ENCODE measurements at places on chromosomes 12 and 14.

- DNase-seq, result no peak
These were observed 13.7 kb downstream of the KTN1 start for GRCh38 chr14:55593698-55594097.

- no peak for DNase-seq
These were observed 170.3 kb downstream of the KCNA5 start for GRCh38 chr12:5213990-5214389.

- DNase-seq, result peak; percentile 51
These were observed 17.8 kb downstream of the POMT2 start for GRCh38 chr14:77302926-77303325.

GRCh38 chr14:69673104-69673503 is 61.7 kb downstream of the SUSD6 start:
- no peak for DNase-seq

DNA sequence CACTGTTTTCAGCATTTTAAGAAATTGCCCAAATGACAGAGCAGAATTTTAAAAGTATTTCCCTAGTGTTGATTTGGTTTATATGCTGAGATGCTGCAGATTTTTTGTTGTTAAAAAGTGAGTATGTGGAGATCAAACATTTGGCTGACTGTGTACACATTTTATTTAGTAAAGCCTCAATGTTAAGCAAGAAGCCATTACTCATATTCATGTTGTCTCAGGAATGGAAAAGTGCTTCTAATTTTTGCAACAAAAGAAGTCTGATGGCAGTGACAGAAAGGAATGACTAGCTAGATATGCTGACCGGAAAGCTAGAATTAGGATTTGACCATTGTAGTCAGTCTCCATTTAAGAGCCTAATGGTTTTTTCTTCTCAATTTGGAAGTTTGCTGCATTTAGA is 22.5 kb downstream of the SLC38A6 start:
- DNase-seq, result no peak

- no peak for DNase-seq
These were observed 129.1 kb downstream of the KITLG start for GRCh38 chr12:88451205-88451604.

DNA sequence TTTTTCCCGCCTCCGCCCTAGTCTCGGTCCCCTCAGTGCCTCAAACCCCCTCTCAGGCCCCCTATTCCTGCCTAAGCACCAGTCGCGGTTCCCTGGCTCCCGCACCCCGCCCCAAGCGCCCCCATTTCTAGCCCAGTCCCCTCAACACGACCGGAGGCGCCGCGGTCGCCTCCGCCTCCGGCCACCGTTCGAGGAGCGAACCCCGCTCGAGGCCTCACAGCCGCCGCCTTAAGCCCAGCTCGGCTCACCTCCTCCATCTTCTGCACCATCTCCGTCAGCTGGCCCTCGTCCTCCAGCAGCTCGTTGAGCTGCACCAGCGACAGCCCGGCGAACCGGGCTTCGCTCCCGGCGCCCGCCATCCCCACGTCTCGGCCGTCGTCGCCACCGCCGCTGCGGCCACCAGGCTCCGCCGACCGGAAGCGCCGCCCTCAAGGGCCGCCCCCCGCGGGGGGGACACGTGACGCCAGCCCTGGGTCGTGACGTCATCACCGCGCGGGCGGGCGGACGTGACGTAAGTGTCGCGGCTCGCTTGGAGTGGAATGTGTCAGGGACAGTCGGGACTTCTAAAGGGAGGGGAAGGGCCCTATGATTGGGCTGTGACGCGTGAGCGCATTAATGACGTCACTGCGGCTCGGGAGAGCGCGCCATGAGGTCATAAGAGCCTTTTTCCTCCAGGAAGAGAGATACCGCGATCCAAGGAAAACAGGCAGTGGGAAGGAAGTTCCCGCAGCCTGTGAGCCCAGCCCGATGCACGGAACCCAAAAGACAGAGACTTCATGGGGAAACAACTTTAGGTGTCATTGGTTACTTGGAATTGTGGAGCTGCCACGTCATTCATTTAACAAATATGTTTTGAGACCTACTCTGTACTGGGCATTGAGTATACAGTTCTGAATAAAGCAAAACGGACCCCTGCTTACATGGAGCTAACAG is at the start of gene VPS37B:
TSS of gene VPS37B (minus strand) at position 421 of the 933 bp plus-strand sequence. CDS start at position 359, 62 bp downstream.
- peak; percentile 89 for DNase-seq

DNA sequence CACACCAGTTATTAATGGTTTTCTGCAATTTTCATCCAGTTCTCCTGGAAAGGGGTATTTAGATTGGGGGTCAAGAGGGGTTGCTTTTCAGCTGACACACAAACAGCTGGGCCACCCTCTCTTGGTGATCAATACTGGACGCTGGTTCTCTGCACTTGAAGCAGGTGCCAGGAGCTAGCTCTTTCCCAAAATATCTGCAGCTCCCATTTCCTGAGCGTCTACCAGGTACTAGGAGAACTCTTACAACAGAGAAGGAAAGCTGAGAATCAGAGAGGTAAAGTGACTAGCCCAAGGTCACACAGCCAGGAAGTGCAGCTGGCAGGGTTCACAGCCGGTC is 1.2 kb downstream of the TESC start:
- no peak for DNase-seq

GRCh38 chr14:91946622-91947474 is 646 bp downstream of the FBLN5 start:
- DNase-seq, result no peak

GRCh38 chr12:109875572-109876131 is 4.7 kb downstream of the GLTP start:
- DNase-seq, result peak; percentile 78

DNA sequence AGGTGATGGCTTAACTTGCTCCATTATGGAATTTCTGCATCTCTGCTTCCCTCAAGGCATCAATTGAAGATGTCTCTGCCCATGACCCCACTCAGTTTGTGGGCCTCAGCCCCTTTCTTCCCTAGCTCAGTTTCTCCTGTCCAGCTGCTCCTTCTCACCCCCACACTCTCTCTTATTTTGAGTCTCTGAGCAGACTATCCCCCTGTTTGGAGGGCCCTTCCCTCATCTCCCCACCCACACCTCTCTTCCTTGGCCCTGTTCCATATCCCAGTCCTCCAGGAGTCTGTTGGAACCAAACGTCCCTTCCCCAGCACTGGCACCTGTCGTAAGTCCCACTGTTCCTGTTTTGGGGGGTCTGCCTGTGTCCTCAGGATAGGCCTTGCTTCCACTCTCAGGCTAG is 8.3 kb upstream of the KRT1 start:
- DNase-seq, result no peak

- DNase-seq, result no peak
These were observed 782.5 kb downstream of the TMEM121 start for GRCh38 chr14:106308839-106309389.

GRCh38 chr14:91883753-91884152 is 16.4 kb upstream of the TC2N start:
- no peak for DNase-seq

DNA sequence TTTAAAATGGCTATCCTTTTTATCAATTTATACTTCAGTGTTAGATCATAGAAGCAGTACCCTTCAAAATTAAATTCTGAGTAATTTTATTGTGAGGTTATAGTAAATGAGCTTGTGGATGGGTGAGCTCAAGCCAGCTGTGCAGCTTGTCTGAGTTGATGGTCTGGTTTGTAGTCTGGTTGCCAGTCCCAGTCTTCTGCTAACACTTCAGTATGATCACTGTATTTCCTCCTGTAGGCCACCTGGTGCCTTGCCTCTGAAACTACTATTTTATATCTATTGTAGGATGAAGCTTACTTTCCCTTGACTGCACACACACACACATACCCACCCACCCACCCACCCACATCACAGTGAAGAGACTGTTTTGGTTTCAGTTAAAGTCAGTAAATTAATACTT is 496.4 kb downstream of the PCNX1 start:
- no peak for DNase-seq

DNA sequence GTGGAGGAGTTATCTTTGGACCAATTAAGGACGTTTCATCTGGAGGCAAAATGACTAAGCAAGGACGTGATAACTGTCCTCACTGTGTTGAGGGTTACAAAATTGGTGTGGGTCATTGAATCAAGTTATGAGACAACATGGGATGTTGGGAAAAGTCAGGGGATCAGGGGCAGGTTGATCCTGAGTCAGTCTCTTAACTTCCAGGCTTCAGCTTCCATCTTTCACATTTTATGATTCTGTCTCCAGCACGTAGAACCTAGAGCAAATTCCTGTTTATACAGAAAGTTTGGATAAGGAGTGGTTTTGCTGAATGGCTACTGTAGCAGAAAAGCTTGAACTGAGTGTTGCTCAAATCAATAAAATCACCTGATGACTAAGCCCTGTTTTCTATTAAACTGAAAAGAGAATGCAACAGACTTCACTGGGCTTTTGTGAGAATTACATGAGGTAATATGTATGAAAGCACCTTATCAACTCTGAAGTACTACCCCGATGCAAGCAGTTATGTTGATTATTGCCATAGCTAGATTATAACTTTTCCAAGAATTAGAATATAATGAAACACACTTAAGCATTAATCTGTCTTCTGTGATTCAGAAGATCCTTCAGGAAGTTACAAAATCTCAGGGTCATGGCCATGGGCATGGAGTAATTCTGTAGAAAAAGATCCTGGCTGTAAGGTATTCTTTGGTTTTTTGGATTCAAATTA is 184.8 kb downstream of the ETV6 start:
- no peak for DNase-seq

DNA sequence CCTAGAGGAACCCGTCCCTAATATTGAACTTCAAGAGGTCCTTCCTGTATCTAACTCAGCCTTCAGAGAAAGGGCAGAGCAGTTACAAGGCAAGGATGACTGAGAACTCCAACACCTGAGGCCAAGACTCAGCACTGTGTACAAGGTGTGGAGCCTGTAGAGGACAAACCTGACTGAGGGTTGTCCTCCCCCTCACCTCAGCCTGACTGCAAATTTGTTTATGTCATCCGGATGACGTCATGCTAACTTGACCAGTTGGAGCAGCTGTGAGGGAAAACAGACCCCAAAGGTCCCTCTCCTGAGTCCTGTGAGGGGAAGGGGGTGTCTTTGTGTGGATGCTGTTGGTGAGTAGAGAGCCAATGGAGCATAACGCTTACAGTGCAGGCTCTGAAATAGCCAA is 4.3 kb downstream of the CRACR2A start:
- DNase-seq, result no peak

- no peak for DNase-seq
These were observed 30.7 kb downstream of the FLVCR2 start for GRCh38 chr14:75609116-75609515.

GRCh38 chr12:95201056-95201670 is 16.1 kb downstream of the FGD6 start:
- DNase-seq, result peak; percentile 73

GRCh38 chr12:123113026-123113425 is 37.9 kb downstream of the PITPNM2 start:
- DNase-seq, result no peak

GRCh38 chr14:61345151-61345482 is 23.7 kb downstream of the PRKCH start:
- DNase-seq, result no peak

- DNase-seq, result no peak
These were observed 130.2 kb upstream of the LRFN5 start for GRCh38 chr14:41476526-41476925.

- no peak for DNase-seq
These were observed 34.1 kb upstream of the DAAM1 start for GRCh38 chr14:59154373-59154772.

DNA sequence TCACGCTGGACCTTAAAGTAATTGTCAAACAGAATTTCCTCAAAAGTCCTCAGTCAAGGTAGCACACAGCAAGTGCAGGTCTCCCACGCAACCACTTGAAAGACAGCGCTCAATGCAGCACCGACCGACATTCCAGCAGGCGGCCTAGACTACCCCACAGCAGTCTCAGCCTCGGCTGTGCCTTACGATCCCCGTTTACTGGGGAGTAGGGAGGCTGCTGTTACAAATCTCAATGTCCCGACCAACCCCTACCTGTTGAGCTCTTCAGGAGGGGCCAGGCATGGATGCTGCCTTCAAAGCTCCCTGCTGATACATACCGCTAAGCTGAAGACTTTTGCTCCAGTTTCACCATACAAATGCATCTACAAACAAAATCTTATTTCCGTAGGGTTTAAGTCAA is 21.8 kb downstream of the VPS37B start:
- DNase-seq, result no peak

GRCh38 chr14:68693926-68694325 is 98.9 kb downstream of the ZFP36L1 start:
- no peak for DNase-seq

GRCh38 chr12:98232753-98233390 is 282.5 kb upstream of the TMPO start:
- no peak for DNase-seq

GRCh38 chr14:31190219-31190603 is 17.4 kb downstream of the HECTD1 start:
- DNase-seq, result no peak

DNA sequence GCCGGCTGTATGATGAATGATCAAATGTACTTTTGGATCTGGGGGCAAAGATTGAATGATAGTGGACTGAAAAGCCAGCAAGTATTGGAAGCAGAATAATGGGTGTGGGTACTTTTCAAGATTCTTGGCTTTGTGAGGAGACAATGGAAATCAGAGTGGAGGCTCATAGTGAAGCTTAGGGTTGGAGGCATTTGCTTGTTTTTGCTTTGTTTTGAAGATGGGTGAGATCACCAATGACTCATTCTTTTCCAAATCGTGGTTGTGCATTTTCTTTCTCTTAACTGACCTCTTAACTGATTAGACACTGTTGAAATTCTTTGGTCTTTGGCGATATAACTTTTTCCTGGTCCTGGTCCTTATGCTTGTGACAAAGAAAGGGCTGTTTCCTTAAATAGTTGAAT is 54.4 kb downstream of the PELI2 start:
- DNase-seq, result no peak

DNA sequence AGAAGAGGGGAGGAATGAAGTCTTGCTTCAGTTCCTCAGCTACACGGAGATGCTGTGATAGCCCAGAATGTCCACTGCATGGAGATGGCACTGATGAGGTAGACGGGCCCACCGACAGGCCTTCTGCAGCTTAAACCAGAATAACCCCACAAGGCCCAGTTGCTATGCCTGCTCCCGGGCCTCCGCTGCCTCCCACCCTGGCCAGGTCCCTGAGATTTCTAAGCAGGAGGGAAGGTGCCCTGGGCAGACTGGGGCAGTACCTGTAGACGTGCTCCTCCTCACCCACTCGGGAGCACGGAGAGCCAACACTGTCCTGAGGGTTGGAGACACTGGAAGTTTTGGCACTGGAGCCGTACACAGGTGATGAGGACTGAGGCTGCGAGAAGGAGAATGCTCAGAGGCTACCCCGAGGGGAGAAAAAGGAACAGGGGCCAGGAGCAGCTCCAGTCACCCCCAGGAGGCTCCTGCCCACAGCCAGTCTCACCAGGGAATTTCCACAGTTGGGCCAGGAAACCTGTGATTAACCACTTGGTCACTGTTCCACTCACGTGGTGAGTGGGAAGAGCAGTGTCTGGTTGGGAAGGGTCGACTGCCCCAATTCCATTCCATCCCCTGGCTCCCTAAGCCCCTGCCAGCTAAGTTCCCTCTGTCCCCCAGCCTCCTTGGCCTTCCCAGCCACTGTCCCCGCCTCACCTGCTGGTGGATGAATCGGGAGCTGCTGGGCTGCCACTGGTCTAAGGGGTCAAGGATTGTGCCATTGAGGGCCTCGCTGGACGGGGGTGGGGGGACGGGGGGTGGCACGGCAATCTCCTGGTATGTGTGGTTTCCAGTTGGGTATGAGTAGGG is 22.8 kb upstream of the RPLP0 start:
- DNase-seq, result no peak

- DNase-seq, result no peak
These were observed 55.4 kb downstream of the OTX2 start for GRCh38 chr14:56754921-56755320.

- DNase-seq, result peak; percentile 88
These were observed 31.6 kb downstream of the KCNC2 start for GRCh38 chr12:75177997-75178396.

- no peak for DNase-seq
These were observed 25.8 kb downstream of the CFL2 start for GRCh38 chr14:34688470-34689206.
